ENCODE measurements at places on chromosomes 6 and 20.

DNA sequence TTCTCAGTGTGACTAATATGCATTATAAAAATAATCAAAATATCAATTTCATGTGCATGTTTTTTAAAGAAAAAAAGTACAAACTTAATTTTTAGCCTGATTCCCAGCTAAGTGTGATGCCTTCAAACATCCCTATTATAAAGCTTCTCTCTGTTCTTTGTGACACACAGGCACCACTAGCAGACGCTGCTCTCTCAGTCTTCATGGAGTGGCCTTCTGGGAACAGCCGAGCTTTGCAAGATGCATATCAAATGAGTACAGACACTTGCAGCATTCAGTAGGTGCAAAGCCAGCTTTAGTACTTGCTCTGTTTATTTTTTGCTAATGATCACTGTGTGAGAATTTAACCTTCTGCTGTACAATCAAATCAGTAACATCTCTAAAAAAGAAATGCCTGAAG, 340.0 kb downstream of the ADGRB3 start:
- no peak for DNase-seq

DNA sequence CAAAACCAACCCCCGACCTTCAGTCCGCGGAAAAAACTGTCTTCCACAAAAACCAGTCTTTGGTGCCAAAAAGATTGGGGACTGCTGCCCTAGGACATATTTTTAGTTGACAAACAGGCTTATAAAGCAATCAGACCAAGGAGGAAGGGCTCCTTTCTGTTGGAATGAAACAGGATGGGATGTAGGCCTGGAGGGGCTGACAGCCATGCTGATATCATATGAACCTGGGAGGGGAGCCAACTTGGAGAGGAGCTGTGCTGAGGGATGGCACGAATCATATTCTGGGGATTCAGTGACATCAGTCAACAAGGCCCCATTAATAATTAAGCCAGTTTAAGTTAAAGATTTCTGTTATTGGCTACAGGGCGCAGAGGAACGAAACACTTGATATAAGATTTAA, 225.4 kb upstream of the TSHZ2 start:
- no peak for DNase-seq

DNA sequence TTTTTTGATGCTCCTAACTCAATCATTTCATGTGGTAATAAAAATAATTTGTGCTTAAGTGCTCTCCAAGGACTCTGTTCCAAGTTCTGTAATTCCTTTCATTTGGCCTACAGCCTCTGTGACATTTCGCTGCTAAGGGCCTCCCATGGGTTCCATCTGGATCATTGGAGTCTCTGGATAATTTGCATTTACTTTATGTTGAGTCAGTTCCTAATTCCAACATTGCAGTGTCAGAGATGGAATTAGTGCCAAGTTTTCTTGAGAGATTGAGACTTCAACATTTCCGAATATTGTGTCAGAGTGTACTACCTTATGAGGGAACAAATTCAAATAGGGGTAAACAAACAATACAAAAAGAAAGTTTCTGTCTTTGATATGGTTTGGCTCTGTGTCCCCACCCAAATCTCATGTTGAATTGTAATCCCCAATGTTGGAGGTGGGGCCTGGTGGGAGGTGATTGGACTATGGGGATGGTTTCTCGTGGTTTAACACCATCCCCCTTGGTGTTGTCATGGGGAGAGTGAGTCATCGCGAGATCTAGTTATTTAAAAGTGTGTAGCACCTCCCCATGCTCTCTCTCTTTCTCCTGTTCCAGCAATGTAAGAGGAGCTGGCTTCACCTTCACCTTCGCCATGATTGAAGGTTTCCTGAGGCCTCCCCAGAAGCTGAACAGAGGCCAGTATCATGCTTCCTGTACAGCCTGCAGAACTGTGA, 244.1 kb upstream of the TBX18 start:
- DNase-seq, result no peak

DNA sequence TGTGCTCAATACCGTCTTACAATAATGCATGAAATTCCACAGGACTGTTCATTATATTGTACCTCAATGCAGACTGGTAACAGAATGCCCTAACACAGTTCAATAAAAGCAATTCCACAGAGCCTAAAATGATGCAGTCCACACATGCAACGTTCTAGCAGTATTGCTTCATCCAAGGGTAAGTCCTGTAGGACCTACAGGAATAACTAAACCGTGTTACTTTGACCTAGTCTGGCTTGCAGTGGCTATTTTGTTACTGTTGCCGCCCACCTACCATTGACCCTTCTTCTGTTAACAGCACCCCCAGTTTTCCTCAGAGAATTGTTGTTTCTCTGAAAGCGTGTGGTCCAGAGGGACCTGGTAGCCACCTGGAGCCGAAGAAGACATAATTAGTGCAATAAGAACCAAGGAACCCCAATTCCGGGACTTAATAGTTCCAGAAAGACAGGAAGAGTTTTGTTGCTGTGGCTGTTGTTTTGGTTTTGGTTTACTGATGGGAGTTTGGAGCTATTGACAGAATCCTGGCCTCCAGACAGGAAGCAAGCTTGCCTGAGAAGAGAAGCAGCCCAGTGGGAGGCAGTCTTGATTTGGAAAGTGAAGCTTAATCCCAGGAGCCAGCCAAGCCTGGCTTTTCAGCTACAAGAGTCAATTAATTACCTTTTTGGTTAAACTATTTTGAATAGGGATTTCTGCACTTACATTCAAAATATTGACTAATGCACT, 91.3 kb downstream of the FRK start:
- DNase-seq, result no peak

GRCh38 chr6:387293-387741, 4.2 kb upstream of the IRF4 start:
- DNase-seq, result no peak

DNA sequence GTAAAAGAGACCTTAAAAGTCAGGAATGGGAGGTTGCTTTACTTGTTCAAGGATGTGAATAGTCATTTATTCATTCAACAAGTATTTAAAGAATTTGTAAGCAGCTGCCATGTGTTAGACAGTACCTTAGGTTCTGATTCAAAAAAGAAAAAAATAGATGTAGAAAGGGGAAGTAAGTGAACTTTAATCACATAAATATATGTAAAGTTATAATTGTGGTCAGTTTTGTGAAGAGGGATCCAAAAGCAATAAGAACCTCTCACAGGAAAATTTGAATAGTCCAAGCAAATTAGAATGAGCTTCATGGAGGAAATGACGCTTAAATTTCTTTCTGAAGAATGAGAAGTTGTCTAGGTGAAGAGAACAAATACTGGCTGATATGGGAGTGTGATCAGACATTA, 596.1 kb upstream of the CITED2 start:
- no peak for DNase-seq

DNA sequence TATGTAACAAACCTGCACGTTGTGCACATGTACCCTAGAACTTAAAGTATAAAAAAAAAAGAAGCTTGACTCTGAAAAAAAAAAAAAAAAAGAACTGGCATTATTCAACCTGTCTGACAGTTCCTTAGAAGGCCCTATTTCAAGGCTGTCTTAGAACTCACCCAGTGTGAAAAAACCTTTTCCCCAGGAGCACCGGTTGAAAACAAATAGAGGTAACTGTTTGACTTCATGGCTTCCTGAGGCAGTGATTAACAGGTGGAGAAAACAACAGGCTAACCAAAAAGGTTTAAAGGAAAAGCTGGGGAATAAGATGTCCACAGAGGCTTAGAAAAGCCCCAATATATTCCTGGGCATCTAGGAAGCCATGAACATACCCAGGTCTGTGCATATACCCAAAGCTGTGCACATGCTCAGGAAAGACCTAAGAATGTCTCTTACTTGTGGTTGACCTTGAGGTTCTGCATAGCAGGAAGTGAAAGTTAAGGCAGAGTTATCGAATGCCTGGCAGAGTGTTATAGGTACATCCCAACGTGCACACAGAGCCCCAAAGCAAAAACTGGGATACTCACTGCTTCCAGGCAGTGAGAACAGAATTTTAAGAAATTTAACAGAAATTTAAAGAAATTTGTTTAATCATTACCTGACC, 7.0 kb downstream of the UQCC1 start:
- DNase-seq, result peak; percentile 10

- DNase-seq, result no peak
Observed at GRCh38 chr20:50394569-50394968, 115.6 kb upstream of the PTPN1 start.

DNA sequence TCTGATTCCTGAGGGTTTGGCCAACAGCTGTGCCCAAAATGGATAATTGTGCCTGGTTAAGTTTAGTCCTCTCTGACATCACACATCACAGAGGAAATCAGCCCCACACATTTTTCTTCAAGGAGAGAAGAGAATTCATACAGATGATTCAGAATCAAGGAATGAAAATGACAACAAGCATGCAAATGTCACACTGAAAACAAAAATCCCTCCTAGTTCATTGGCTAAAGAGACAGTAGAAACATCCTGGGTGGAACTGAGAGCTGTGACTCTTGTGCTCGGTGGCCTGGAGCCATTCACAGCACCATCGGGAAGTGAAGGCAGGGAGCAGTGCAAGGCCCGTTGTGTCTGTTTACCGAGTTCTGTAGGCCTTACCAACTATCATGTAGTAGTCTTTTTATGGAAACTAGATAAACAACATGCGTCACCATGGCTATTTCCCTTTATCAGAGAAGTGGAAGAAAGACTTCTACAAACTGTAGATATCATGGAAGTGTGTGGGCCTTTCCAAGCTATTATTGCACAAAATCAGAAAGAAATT, 81.7 kb upstream of the TENT5A start:
- no peak for DNase-seq

DNA sequence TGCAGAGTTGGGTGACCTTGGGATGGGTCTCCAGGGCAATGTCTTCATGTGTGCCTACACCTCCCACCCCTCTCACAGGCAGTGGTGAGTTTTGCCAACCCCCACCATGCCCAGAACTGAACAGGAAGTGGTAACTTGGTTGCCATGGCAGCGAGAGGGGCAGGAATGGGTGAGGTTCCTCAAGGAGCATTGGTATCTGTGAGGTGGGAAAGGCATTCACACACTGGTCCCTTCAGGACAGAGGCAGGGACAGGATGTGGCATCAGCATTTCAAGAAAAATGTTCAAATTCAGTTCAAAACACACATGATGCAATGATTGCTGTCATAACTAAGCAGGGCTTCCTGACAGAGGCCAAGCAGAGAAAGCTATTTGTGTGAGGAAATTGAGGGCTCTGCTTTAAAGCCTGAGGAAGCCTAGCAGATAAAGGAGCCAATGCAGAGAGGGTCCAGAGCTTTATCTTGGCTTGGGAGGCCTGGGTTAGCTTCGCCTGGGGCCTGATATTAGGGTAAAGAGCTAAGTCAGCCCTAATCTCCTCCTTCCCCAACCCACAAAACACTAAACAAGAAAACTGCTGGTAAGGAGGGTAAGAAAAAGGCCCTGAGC, 551 bp downstream of the TREML2 start:
- peak; percentile 69 for DNase-seq
